ENCODE measurements at places on chromosomes 6 and 20.

DNA sequence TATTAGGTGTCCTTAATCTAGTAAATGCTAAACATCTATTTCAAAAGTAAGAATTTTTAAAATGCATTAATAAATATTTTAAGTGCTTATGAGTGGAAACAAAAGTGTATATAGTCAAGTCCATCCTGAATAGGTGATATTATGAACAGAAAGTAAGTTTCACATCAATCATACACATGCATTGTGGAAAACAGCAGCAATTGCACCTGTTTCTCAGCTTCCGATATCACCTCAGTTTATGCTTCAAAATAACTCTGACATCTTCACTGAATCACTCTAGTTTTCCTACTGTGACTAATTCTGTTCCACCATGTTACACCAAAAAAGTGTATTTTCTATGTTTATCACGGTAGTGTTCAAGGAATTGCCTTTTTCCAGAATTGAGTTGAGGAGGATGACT is 172.6 kb upstream of the MANEA start:
- no peak for DNase-seq

DNA sequence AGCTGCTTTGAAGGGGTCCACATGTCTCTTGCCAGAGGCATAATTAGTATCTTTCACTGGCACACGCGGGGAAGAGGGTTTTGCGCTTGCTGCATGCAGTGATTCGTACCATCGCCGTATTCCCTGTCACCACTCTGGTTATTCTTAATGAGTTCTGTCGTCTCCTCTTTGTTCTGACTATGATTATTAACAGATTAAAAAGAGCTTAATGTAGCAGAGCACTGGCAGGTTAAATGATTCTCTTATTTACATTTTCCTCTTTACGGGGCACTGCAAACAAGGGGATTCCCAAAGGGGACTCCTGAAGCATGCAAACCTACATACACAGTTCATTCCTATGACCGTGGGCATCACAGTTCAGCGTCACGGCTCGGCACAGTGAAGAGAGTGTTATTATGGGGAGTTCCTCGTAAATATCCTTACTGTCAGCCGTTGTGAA is 204.8 kb downstream of the DTNBP1 start:
- DNase-seq = no peak

DNA sequence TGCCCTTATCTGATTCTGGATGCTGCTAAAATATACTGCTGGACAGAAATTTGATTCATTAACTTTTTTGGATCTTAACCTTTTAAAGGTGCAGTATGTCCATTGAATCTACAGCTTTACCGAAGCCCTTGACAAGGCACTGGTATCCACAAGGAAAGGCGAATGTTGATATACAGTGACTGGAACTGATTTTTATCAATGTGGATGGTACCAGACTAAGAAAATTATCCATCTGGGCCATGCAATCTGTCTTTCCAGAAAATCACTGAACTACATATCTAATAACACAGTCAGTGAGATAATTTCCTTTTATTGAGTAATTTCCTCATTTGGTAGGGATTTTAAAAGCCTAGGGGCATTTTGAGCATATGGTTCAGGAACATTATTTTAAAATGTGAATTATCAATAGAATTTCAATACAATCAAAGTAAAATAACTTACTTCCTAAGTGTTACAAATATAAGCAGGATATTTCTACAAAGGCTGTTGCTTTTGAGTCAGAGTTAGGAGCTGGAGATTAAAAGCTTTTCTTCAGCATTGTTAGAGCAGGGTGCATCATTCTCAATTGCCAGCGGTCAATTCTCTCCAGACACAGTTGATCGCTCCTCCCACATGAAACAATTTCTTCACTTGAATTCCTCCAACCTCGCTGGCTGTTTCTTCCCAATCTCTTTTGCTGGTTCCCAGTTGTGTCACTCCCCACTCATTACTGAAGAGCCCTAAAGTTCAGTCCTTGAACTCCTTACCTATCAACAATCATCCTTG is 585.3 kb upstream of the FLRT3 start:
- DNase-seq = no peak

GRCh38 chr20:40410028-40410427 is 279.0 kb downstream of the MAFB start:
- no peak for DNase-seq

- DNase-seq = no peak
Observed at GRCh38 chr6:167571550-167571949, 246.7 kb downstream of the TTLL2 start.

- peak; percentile 53 for DNase-seq
Observed at GRCh38 chr20:20360464-20360863, 7.4 kb upstream of the INSM1 start.

DNA sequence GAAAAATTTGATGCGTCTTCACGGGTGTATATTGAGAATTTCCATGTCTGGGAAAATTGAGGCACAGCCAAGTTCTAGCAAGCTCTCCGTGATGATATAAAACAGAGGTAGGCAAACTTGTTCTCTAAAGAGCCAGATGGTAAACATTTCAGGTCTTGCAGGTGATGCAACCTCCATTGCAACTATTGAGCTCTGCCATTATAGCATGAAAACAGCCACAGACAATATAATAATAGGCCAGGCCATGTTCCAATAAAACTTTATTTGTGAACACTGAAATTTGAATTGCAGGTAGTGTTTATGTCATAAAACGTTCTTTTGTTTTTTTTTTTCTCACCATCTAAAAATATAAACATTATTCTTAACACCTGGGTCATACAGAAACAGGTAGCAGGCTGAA is 168.2 kb downstream of the ZNF217 start:
- no peak for DNase-seq

DNA sequence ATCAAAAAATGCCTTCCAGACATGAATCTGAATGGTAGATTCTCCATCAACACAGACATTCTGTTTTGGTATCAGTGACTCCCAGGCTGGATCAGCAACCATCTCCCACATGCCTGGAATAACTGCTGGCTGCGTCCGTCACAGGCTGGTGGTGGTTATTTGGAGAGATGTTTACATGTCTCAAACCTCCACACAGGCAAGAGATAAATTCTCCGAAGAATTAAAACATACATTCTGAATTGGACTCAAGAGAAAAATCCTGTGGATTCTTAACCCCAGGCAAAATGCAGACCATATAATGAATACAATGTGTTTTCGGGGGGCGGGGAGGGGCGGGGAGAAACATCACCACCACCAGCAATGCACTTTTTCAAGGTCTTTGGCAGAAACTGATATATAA is 108.2 kb downstream of the THBS2 start:
- DNase-seq = no peak

DNA sequence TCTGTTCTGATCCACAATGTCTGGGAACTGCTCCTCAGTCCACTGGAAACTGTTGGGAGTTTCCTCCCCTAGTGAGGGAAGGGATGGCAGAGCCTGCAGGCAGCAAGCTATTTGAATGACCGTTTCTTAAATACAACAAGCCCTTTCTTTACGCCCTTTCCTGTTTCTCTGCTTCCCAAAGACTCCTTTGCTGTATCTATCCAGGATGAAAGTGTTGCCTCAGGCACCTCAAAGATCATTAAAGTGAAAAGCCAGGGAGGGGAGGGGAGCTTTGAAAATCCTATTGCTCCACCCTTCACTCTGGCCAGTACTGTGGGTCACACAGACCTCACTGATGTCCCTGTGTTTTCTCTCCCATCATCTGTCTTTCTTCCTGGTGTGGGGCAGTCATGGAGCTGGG is 213.1 kb downstream of the RNF144B start:
- no peak for DNase-seq

GRCh38 chr20:51565298-51566144 is 23.0 kb upstream of the NFATC2 start:
- DNase-seq = no peak

DNA sequence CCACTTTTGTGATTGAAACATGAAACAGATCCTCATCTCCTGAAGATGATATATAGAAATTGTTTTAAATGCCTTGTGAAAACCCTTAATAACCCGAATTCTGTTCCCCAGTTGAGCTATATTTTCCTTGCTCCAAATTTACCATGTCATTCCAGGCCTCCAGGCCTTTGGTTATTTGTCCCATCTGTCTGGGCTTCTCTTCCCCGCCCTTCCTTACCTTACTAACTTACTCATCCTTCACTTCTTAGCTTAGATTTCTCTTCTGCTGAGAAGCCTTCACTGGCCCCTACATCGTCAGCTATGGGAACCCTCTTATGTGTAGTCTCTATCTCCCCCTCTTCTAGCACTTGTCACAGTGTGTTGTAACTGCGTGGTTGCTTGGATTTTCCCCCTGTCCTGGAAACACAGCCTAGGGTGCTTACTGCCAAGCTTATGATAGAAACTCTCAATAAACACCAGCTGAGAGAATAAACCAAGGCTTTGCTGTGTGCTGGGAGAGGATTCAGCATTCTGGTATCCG is 68.6 kb downstream of the SGK1 start:
- DNase-seq = no peak

DNA sequence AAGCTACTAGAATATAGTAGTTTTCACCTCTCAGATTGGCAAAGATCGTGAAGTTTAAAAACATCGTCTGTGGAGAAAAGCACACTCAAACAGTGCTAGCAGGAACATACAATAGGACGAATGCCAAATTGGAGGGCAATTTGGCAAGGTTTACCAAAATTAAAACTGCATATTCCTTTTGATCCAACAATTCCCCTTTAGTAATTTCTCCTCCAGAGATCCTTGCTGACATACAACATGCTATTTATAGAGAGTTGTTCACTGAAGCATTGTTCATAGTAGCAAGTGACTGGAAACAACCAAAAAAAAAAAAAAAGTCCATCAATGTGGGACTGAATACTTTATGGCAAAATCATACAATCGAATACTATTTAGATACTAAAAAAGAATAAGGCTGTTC is 202.2 kb downstream of the ATXN1 start:
- no peak for DNase-seq

GRCh38 chr6:143673669-143674068 is 4.1 kb upstream of the PHACTR2 start:
- DNase-seq = peak; percentile 67

GRCh38 chr6:15770347-15771143 is 107.7 kb upstream of the DTNBP1 start:
- DNase-seq = no peak

DNA sequence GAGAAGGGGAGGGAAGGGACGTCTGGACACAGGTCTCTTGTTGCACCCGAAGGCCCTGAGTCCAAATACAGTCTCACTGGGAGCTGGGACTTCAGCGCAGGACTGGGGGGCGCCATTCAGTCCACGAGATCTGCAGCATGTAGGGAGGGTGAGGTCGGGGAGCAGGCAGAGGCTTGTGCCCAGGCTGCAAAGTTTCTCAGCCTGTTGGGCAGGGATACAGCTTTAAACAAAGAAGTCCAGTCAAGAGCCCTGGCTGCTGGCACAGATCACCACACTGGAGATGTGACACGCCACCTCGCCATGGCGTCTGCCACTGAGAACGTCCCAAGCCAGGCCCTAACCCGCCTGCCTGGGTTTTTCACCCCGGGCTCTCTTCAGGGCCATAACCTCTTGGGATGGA is 256.6 kb downstream of the DLL1 start:
- DNase-seq = no peak

DNA sequence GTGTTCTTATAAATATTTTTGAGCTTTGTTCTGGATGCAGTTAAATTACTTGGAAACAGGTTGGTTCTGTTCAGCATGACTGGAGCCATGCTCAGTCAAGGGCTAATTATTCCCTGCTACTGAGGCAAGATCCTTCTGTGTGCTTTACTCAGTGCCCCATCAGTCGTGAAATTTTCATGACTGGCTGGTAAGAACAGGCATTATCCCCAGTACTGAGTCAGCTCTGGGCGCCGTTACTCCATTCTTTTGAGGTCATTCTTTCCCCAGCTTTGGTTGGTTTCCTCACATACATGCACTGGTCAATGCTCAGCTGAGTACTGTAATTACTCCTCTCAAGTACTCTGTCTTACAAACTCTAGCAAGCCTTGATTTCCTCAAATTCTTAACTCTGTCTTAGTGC is 71.3 kb downstream of the CDKAL1 start:
- peak; percentile 72 for DNase-seq

- no peak for DNase-seq
Observed at GRCh38 chr6:100237821-100238220, 226.9 kb downstream of the SIM1 start.

DNA sequence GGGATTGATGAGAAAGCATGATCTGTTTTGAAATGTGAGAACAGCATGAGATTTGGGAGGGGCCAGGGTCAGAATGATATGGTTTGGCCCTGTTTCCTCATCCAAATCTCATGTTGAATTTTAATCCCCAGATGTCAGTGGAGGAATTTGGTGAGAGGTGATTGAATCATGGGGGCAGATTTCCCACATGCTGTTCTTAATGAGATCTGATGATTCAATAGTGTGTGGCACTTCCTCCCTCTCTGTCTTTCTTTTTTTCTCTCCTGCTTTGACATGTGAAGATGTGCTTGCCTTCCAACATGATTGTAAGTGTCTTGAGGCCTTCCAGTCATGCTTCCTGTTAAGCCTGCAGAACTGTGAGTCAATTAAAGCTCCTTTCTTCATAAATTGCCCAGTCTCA is 1060.3 kb upstream of the CITED2 start:
- no peak for DNase-seq

- no peak for DNase-seq
Observed at GRCh38 chr20:45049904-45050471, 50.9 kb downstream of the KCNS1 start.

- DNase-seq = peak; percentile 55
Observed at GRCh38 chr6:39166189-39166911, 51.4 kb upstream of the SAYSD1 start.

DNA sequence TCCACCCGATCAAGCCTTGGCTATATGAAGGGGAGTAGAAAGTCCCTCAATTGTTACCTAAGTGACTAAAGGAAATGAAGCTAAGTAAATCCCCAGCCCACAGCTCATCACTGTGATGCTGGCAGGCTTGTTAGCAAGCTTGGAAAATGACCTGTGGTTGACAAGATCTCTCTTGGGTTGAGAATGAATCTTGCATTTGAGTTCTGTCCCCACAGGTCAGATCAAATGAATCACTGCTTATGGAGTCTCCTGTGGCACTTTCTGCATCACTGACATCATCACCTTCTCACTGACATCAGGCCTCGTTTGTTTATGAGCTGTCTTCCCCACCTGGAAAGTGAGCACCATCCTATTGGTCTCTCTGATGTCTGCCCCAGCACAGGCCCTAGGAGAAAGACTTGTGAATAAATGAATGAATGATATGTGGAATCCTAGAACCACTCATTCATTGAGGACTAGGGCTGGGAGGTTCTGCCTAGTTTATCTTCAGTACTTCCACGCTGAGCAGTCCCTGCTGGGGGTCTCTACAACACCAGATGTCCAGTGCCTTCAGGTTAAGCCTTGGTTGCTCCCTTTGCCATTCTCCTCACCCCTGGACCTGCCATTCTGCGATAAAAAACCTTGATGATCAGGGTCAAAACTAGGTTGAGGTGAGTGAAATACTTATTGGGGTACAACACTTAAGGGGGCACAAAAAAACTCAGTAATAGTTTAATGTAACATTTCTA is 318.4 kb upstream of the MOCS1 start:
- DNase-seq = no peak

GRCh38 chr20:13017883-13018535 is 9.2 kb downstream of the SPTLC3 start:
- DNase-seq = no peak

- peak; percentile 67 for DNase-seq
Observed at GRCh38 chr6:100257793-100258395, 206.8 kb downstream of the SIM1 start.

- no peak for DNase-seq
Observed at GRCh38 chr6:159047891-159048685, 3.3 kb upstream of the TAGAP start.
